Liver (tissue), 10 donors: ENCODE measurements at places on chromosomes 5 and 9.

GRCh38 chr5:129652349-129653056 is 95.4 kb upstream of the MINAR2 start:
- no peak for DNase-seq

DNA sequence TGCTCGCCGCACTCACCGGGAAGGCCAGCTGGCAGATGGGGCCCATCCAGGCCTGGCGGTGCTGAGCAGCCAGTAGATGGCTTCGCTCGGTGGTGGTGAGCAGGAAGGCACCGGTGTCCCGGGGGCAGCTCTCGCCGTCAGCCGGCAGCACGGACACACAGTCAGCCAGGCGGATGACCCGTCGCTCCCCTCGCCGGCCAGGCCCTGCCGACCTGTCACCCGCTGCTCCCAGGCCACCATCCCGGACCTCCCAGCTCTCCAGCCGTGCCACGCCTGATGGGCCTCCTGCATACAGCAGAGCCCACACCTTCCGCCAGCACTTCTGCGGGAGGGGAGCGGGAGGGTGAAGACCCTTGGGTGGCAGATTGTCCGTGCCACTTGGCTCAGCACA is 1.4 kb downstream of the DOK3 start:
- no peak for DNase-seq

DNA sequence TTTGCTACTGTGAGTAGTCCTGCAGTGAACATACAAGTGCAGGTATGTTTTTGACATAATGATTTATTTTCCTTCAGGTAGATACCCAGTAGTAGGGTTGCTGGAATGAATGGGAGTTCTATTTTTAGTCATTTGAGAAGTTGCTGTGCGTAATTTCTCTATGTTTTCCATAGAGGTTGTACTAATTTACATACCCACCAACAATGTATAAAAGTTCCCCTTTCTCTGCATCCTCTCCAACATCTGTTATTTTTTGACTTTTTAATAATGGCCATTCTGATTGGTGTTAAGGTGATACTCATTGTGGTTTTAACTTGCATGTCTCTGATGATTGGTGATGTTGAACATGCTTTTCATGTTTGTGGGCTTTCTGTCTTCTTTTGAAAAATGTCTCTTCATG is 64.7 kb upstream of the CTSL start:
- no peak for DNase-seq

DNA sequence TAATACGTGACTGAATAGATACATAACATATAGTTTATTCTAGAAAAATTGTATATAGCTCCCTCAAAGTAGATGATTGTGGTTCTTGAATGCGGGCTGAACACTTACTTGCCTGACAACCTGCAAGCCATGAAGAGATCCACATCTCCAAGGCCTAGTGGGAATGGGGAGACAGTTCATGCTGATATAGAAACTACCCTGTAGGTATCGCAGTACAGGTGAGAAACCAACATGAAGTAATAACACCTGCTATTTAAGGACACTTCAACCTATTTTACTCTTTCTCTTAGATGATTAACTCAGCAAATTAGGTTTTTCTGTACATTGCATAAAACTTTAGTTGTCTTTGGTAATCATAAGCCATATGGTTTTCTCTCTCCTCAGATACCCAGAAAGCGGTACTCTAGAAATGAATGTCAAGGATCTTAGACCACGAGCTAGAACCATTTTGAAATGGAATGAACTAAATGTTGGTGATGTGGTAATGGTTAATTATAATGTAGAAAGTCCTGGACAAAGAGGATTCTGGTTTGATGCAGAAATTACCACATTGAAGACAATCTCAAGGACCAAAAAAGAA is 47.3 kb downstream of the UHRF2 start:
- no peak for DNase-seq
